NCI-H1048 (cell line): ENCODE measurements at places on chromosomes 7 and 10.
A peak's percentile ranks its signal among the peaks of the same experiment; 100 is the strongest.

GRCh38 chr10:7243139-7243538, 167.7 kb downstream of the SFMBT2 start:
- no peak for DNase-seq

GRCh38 chr7:17968791-17969715, 28.8 kb upstream of the SNX13 start:
- DNase-seq = no peak

GRCh38 chr7:1941464-1942242, 271.6 kb downstream of the ELFN1 start:
- no peak for DNase-seq

DNA sequence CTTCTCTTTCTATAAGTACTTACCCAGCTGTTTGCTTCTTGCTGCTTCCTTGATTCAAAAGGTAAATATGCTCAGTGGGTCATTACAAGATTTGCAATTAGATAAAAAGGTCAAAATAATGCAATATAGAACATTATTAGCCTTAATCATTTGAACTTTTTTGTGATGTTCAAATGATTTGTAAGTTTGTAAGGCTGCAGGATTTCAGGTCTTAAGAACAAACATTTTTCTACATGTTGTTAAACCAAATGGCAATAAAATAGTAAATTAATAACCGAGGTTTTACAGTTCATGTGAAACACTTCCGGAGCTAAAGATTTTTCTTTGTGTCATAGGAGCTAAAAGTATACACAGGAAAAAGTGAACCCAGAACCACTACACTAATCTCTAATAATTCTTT, 16.2 kb upstream of the SCIN start:
- no peak for DNase-seq

DNA sequence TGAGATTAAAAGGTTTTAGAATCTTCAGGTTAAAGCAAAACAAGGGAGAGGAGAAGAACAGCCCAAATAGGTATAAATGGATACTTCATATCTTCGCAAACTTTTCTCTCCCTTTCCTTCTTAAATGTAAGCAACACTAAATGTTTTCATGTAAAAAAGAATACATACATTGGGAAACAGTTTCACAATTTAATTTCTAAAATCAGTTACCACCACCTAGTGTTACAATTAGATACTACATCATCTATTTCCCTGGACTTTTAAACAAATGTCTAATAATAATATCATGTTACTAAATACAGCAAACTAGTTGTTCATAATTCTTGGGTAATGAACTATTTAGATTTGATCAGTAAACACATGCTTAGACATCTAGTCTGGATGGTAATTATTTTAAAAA, 35.8 kb downstream of the MINDY3 start:
- peak; percentile 27 for DNase-seq

GRCh38 chr10:47303866-47304265, 3.9 kb downstream of the GDF10 start:
- no peak for DNase-seq

DNA sequence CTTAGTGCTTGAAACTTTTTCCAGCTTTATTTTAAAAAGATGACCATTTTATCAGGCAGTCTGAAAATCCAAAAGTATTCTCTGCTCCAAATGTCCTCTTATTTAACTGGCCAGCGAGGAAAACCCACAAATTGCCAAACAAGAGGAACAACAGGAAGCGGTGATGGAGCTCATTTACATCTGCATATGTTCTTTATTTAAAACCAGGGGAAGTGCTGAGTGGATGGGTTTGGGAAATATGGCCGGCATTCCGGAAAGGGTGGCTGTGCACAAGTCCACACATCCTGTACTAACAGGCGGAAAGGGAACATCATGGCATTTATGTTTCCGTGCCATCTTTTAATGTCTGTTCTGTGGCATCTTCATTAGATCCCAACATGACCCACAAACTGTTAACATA, 974.5 kb downstream of the LRMDA start:
- no peak for DNase-seq
